ENCODE measurements at places on chromosomes 13 and 19.

- DNase-seq = no peak
Measured at GRCh38 chr13:46176756-46177155, 5.2 kb downstream of the LCP1 start.

- peak; percentile 19 for DNase-seq
Measured at GRCh38 chr19:41175801-41176777, 16.9 kb upstream of the CYP2S1 start.

DNA sequence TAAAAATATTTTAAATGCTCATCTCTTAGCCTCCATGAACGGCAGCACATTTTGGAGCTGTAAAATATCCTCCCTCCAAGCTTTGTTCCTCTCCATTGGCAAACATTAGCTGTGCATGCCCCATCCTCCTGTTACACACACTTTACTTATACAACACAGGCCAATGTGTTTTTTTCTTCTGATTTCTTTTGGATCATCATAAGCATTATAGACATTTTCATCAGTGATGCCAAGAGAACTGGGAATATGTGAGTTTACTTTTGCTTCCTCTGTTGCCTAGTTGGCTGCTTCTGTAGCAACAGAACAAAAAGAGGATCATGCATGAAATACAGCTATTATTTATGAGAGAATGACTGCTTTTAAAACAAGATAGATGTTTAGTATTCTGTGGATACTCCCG is 142.6 kb downstream of the PCDH9 start:
- no peak for DNase-seq

DNA sequence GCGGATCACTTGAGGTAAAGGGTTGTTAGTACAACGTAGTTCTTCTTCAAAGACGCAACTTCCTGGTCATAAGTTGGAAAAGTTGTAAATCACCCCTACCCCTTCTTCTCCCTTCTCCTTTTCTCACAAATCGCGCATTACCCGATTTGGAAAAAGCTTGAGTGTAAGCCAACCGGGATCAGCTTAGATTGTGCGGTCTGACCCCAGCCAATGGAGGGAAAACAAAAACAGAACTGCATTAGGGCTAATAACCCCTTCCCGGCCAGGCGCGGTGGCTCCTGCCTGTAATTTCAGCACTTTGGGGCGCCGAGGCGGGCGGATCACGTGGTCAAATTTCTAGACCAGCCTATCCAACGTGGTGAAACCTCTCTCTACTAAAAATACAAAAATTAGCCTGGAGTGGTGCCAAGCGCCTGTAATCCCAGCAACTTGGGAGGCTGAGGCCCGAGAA is 806 bp downstream of the ZNF90 start:
- no peak for DNase-seq

- DNase-seq = no peak
Measured at GRCh38 chr19:1312767-1313694, 27.4 kb downstream of the EFNA2 start.
